Cardiac ventricle fibroblast (primary cell): ENCODE measurements at places on chromosomes 16 and 17. TPM values are rescaled to one million over a fixed set of nuclear protein-coding genes. Genes with fewer than 3 reads are reported as not detected.

PYCARD gene
- total RNA-seq = 42.4 and 48.0 TPM in 2 replicates

ASB16 gene
- total RNA-seq = not detected in 2 replicates

ITPRIPL2 gene
- total RNA-seq = 63.8 and 66.1 TPM in 2 replicates

SBK1 gene
- not detected in 2 replicates for total RNA-seq

EFCAB13 gene
- total RNA-seq = 0.39 and 0.62 TPM in 2 replicates

TMEM231 gene
- 13.6 and 13.7 TPM in 2 replicates for total RNA-seq

KRTAP17-1 gene
- total RNA-seq = not detected in 2 replicates

PYDC1 gene
- total RNA-seq = not detected in 2 replicates

SLC47A1 gene
- total RNA-seq = 1.5 and 7.5 TPM in 2 replicates

ATF7IP2 gene
- total RNA-seq = 1.4 and 1.5 TPM in 2 replicates

LGALS9B gene
- not detected in 2 replicates for total RNA-seq

CCL1 gene
- not detected in 2 replicates for total RNA-seq

SDR42E1 gene
- total RNA-seq = not detected in 2 replicates

POLR3K gene
- total RNA-seq = 2.5 and 2.7 TPM in 2 replicates

SPATA22 gene
- total RNA-seq = 0.56 TPM in 1 of 2 replicates, not detected in the other

RRAD gene
- 1.00 TPM in 1 of 2 replicates, not detected in the other for total RNA-seq

MRPL27 gene
- 64.3 and 68.2 TPM in 2 replicates for total RNA-seq

KRT31 gene
- not detected in 2 replicates for total RNA-seq

MILR1 gene
- total RNA-seq = 21.8 and 38.8 TPM in 2 replicates

DNAJA3 gene
- total RNA-seq = 24.5 and 30.7 TPM in 2 replicates

CACNA1H gene
- total RNA-seq = 1.6 and 3.3 TPM in 2 replicates

TMEM170A gene
- total RNA-seq = 6.8 and 8.1 TPM in 2 replicates

KRT32 gene
- total RNA-seq = not detected in 2 replicates

DOK4 gene
- total RNA-seq = 39.1 and 54.1 TPM in 2 replicates
